ENCODE measurements at places on chromosomes 6 and 20.

- no peak for DNase-seq
These were observed 61.3 kb upstream of the MYLIP start for GRCh38 chr6:16067568-16067967.

DNA sequence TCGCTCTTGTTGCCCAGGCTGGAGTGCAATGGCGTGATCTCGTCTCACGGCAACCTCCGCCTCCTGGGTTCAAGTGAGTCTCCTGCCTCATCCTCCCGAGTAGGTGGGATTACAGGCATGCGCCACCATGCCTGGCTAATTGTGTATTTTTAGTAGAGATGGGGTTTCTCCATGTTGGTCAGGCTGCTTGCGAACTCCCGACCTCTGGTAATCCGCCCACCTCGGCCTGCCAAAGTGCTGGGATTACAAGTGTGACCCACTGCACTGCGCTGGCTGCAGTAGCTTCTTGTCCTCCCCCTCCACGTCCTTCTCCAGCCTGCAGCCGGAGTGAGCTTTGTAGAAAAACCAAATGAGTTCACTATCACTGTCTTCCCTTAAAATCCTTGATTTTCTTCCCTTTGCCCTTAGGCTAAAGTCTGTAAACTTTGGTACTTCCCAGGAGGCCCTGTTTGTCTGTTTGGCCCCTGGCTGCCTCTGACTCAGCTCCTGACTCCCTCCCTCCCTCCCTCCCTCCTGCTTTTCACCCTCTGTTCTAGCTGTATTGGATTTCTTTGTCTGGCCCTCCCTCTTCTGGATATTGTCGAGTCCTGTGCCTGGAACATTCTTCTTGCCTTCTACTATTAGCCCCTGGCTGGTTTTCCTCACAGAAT is 12.9 kb downstream of the PARD6B start:
- DNase-seq, result no peak

DNA sequence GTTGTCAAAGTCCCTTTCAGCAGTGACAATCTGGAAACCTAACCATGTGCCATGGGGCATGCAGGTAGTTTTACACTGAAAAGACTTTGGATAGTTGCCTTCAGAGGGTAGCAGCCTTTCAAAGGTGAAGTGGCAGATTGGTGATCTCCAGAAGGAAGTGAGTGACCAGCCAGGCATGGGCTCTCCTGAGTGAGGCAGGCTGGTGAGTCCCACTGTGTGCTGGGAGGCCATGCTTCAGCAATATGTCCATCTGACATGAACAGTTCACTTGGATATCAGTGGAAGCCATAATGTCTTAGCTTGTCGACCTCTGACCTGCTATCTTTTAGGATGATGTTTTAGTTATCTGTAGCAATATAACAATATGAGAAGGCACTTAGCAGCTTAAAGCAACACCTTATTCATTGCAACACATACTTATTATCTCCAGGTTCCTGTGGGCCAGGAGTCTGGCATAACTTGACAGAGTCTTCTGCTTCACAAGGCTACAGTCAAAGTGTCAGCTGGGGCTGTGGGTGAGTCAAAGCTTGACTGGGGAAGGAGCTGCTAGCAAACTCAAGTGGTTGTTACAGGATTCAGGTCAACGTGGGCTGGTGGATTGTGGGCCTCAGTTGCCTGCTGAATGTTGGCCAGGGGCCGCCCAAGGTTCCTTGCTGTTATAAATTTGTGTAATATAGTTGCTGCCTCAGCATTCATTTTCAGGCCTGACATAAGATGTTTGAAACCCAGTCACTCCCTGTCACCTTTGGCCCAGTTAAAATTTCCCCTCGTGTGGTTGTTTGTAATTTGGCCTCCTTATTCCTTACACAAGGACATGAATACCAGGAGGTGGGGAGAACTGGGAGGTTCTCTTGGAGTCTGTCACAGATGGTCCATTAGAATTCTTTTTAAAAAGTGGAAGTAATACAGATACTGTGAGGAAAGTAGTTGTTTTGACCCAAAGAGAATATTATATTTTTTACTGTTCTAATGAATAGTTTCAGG is 100.2 kb downstream of the UST start:
- peak; percentile 19 for DNase-seq

- DNase-seq, result no peak
These were observed 50.1 kb downstream of the SDHAF4 start for GRCh38 chr6:70616728-70617260.

- no peak for DNase-seq
These were observed 67.3 kb downstream of the ANKRD60 start for GRCh38 chr20:58161192-58161591.

DNA sequence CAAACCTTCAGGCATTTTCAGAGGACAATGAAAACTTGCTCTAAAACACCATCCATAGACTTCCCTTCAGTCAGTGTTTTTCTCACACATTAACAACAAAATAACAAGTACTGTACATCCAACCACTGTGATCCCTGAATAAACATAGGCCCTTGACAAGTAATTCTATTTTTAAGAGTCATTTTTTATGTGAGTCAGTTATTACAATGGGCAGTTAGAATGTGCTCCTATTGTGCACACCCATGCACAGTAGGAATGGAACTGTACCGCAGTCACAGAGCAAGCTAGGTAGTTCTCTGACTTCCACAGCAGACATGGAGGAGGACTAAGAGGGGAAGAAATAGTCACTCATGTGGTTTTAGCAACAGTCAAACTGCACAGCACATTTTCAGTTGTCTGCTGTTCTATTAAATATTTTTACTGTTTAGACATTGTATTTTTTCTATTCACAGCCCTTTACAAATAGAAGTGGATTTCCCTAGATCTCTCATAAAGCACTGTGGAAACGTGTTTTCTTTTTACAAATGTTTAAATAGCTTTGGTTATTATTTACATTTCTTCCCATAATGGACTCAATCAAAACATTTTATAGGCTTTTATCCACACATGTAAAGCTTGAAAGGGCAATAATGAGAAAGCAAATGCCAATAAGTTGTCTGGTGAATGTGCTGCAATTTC is 100.4 kb downstream of the JAG1 start:
- no peak for DNase-seq

DNA sequence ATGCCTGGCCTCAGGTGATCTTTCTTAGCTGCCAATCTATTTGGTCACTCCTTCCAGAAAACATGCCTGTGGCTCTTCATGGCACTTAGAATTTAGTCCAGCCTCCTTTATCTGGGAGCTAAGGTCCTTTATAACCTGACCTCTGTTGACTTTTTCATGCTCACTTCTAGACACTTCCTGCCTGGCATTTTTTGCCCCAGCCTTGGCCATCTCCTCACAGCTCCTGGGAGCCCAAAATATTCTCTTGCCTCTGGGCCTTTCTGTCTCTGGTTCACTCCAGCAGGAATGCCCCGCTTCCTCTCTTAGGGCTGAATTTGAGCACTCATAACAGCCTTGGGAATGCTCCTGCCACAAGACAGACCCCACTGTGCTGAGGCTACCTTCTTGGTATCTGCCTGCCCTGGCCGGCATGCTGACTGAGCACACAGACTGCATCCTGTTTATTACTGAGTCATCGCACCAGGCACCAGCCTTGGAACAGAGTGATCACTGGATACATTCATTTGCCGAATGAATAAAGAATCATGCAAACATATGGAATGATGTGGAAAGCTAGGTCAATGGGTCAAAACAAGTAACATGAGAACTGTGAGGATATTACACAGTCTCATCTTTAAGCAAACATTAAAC is 5.8 kb upstream of the EEF1E1 start:
- DNase-seq, result no peak

- no peak for DNase-seq
These were observed 10.7 kb downstream of the HLA-DRB1 start for GRCh38 chr6:32578962-32579361.

GRCh38 chr20:41830702-41831101 is 212.5 kb upstream of the CHD6 start:
- DNase-seq, result no peak

GRCh38 chr20:52867305-52867704 is 104.9 kb upstream of the TSHZ2 start:
- no peak for DNase-seq

DNA sequence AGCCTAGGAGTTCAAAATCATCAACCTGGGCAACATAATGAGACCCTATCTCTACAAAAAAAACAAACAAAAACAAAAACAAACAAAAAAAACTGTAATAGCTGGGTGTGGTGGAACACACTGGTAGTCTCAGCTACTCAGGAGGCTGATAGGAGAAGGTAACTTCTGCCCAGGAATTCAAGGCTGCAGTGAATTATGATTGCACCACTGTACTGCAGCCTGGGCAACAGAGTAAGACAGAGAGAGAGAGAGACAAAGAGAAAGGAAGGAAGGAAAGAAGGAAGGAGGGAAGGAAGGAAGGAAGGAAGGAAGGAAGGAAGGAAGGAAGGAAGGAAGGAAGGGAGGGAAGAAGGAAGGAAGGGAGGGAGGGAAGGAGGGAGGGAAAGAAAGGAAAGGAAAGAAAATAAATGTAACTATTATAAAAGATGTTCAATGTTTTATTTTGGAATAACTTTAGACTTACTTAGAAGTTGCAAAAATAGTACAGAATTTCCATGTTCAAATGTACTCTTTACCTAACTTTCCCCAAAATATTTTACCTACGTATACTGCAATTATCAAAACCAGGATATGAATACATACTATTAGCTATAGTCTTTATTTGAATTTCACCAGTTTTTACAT is 175.2 kb downstream of the KHDC1L start:
- no peak for DNase-seq

- DNase-seq, result peak; percentile 33
These were observed 474.9 kb upstream of the AGPAT4 start for GRCh38 chr6:161748535-161749416.

GRCh38 chr6:3226042-3226441 is 1.4 kb downstream of the TUBB2B start:
- no peak for DNase-seq

GRCh38 chr6:156508923-156509322 is 268.3 kb upstream of the ARID1B start:
- DNase-seq, result no peak

GRCh38 chr6:30915591-30915946 is 1.5 kb downstream of the VARS2 start:
- peak; percentile 4 for DNase-seq

DNA sequence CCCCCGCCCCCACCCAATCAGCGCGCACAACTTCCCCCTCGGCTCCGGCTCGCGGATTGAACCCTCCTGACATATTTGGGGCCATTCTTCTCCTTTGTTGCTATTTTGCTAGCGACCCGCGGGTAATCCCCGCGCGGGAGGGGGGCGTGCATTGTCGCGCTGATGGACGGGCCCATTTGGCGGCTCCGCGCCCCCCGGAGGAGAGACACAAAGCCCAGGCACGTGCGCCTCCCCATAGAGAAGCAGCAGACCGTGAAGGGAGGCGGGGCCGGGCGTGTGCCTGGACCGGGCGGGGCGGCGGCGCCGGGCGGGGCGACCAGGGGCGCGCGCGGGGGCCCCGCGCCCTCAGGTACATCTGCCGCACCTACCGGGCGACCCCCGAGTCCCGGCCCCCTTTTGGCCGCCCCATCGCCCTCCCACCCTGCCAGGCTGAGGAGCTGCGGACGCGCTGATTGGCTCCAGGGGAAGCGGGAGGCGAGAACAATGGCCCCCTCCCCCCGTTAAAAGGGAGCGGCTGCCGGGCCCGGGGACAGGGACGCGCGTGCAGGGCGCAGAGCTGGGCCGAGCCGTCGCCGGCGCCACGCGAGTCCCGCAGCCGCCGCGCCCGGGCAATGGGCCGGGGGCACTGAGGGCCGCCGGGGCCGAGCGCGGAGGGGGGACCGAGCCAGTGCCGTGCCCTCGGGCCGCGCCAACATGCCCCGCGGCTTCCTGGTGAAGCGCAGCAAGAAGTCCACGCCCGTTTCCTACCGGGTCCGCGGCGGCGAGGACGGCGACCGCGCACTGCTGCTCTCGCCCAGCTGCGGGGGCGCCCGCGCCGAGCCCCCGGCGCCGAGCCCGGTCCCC is at the start of gene INSM1:
TSS of gene INSM1 (plus strand) at position 530 of the 843 bp plus-strand sequence. CDS start at position 694, 164 bp downstream.
- DNase-seq, result peak; percentile 60

DNA sequence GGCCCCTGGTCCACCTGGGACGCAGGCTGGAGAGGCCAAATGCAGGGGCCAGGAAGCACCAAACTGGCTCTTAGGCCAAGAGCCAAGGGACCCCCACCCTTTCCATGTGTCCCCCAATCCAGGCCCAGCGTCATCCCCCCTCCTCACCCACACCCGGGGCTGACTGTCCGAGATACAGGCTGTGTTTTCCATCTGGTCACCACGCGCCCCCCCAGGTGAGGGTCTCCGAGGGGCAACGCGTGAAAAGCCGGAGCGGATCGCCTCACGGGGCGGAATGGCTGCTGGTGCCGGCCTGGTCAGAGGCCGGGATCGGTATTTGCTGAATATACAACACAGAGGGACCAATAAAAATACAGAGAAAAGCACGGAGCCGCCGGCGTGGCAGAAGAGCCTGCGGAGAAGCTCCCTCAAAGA is 5.2 kb upstream of the ABHD16B start:
- DNase-seq, result no peak
